Astrocyte of the spinal cord (primary cell): ENCODE measurements at places on chromosomes 11 and 22.

GRCh38 chr11:27894552-27894951 is 194.3 kb upstream of the BDNF start:
- DNase-seq, result no peak

DNA sequence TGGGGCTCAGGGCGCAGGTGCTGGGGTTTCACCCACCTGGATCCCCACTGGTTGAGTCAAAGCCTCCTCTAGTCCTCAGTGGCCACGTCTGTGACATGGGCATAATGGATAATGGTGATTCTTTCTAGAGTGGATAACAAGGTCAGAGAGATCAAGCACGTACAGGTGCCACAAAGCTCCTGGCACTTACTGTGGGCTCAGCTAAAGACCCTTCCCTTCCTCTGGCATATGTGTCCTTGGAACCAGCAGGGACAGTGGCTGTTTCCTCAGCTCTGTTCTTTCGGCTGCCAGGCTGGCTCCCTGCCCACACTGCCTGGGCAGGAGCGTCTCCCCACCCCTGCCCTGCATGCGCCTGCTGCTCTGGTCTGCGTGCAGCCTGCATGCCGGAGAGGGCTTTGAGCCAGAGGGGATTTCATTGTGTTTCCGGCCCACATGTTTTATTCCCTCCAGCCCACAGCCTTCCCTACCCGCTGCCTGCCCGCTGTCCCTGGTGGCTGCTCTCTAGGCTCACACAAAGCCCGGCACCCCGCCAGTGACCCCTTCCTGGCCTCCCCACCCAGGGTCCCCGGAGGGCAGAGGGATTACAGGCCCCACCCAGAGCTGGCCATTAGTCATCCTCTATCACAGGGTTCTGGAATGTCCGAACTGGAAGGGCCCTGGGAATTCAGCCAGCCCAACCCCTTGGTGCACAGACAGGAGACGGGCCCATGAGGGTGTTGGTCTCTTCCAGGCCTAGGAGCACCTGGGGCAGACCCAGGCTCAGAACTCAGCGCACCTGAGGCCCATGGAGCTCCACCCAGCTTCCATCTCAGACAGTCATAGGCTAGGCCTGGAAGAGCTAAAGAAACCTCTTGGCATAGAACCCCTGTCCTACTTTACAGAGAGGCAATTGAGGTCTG is 55.3 kb upstream of the GCAT start:
- peak; percentile 91 for DNase-seq

DNA sequence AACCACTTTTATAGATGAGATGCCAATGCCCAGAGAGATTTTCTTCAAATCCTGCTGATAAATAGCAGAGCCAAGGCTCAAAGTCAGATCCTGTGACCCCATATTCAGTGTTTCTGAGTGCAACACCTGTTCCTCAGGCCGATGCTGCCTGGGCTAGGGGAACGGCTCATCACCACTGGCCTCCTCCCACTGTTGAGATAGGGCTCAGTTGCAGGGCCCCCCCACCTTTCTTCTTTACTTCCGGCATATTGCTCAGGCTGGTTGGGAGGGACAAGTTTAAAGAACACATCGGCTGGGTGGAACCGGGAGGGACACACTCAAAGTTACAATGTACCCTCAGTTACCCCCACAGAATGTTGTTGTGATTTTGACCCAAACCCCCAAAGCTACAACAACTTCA is 88.3 kb upstream of the CRTAM start:
- no peak for DNase-seq

GRCh38 chr11:103545551-103545950 is 436.3 kb downstream of the DYNC2H1 start:
- DNase-seq, result no peak

DNA sequence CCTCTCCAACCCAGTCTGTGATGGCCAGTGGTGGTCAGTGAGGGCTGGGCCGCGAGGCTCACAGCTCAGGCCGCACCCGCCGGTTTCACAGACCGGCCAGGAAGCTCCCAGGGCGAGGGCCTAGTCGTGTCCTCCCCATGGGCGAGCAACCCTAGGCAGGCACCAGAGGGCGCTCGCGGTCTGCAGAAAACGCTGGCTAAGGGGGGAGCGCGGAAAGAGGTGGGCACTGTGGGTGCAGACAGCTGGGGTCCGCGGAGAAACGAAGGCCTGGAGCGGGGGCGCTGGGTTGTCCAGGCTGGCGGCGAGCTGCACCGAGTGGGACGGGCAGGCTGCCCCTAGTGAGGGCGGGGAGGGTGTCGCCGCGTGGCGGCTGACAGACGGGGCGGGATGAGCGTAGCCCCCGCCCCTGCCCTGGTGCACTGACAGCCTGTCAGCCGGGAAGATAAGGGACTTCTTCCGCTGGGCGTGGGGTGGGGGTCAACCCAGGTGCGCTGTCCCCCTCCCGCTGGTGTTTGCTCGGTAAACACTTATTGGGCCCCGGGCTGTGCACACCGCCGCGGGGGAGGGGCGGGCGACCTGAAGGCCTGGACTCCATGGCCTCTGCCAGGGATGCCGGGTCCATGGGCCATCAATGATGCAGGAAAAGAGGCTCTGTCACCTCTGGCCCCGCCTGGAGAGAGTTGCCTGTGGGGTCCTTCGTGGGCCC is 7.5 kb downstream of the GP1BB start:
- peak; percentile 74 for DNase-seq

DNA sequence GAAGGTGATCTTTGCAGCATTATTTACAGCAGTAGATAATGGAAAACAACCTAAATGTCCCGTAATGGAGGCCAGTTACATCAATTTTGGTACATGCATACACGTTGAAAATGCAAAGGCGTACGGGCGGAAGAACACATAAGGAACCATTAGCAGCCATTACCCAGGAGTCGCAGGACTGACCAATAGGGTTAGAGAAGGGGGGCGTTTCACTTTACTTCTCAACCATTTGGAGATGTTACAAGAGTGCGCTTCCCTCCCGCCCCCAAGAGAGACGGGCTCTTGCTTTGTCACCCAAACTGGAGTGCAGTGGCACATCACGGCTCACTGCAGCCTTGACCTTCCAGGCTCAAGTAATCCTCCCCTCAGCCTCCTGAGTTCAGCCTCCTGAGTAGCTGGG is 52.8 kb upstream of the SLC35C1 start:
- DNase-seq, result no peak

DNA sequence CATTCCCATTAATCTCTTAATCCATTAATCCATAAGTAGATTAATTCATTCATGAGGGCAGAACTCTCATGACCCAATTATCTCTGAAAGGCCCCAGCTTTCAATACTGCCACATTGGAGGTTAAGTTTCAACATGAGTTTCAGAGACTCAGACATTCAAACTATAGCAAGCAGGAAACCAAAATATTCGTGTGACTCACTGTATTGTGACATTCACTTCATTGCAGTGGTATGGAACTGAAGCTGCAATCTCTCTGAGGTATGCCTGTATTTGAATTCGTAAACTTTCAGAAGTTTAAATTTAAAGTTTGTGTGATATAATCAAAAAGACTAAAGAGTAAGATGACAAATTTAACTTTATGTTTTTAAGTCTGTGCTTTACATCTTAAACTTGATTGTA is 2.9 kb upstream of the OR52J3 start:
- DNase-seq, result peak; percentile 3

DNA sequence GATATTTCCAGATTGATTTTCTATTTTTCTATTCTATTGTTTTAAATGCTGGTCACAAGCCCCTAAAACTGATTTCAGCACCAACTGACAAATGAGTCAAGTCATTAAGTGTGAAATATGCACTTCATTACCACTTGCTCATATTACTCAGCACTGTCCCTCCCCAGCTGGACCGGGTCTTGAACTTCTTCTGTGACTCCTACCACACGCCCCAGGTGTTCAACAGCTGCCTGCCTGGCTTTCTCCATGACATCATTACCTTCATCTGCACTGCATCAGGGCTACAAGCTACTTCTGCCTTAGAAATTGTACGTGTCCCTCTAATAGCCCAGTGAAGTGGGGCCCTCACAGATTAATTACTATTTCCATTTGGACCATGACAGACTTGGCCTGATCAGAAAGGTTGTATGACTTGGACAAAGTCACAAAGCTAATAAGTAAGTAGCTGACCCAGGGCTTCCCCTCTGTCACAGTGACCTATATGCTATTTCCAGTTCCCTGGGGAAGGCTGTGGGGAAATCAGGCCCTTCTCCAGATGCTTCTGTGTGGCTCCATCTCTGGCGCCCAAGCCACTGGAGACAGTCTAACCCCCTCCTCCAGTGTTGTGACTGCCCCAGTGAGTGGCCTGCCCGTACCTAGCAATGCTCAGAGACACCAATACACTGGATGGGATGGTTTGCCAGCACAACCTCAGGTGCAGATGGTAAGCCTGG is 18.1 kb downstream of the TBC1D10A start:
- no peak for DNase-seq

- no peak for DNase-seq
Observed at GRCh38 chr22:48781391-48781790, 1046.3 kb downstream of the BRD1 start.

GRCh38 chr11:125978181-125978716 is 32.4 kb downstream of the VSIG10L2 start:
- no peak for DNase-seq

GRCh38 chr11:67375320-67376055 is 2.1 kb upstream of the CLCF1 start:
- DNase-seq, result no peak

DNA sequence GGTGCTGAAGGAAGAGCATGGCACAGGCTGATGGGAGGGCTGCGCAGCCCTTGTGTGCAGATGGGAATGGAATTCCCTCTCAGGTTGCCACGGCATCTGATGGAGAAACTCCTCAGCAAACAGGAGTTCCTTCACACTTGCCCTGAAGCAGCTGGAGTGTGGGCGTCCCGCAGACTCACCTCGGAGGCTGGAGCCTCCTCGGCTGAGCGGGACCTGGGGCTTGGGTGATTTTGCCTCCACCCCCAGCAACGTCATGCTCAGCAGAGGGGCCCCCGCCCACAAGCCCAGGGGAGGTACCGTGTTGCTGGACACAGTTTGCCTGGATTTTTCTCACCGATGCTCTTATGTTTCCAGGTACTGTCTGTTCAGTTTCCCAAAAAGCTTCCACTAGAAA is 63.4 kb downstream of the MYO7A start:
- no peak for DNase-seq

- DNase-seq, result peak; percentile 39
Observed at GRCh38 chr11:113874581-113875233, 665 bp downstream of the USP28 start.

DNA sequence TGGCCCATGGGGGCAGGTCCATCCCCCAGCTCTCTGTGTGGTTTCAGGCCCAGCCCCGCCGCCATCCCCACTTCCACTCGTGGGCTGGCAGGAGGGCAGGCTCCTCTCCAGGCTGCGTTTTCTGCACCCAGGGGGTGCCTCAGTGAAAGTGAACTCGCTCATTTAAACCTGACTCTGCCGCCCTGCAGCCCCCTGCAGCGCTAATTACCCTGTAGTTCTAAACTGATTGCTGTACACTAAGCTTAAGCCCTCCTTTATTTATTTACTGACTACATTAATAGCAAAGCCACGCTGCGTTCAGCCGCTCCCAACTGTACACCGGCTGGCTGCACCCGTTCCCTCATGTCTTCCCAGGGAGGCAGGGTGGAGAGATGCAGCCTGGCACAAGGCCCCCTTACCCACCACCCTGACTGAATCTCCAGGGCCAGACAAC is 36.6 kb upstream of the NNMT start:
- DNase-seq, result no peak

GRCh38 chr22:50698546-50698945 is 25.9 kb downstream of the SHANK3 start:
- DNase-seq, result no peak

- no peak for DNase-seq
Observed at GRCh38 chr22:48890693-48891554, 936.7 kb downstream of the BRD1 start.

DNA sequence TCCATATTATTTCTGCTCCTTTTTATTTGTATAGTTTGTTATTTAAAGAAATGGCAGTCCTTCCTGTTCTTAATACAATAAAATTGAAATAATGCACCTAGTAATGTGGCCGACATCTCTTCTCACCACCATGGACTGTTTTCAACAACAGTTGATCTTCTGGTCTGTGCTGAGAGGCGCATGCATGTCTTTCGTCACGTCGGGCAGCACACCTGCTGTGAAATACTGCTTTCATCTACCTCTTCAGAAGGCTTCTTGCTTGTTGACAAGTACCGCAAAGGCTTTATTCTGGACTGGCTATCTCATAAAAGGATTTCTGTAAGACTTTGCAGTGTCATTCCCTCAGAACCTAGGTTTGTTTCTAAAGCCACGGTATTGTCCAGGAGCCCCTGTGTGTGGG is 13.9 kb upstream of the MYO18B start:
- DNase-seq, result no peak

GRCh38 chr22:27107824-27108223 is 450.4 kb downstream of the MIAT start:
- DNase-seq, result peak; percentile 91

- no peak for DNase-seq
Observed at GRCh38 chr22:30045901-30046715, 34.2 kb upstream of the HORMAD2 start.

- no peak for DNase-seq
Observed at GRCh38 chr22:50671641-50672040, 982 bp upstream of the SHANK3 start.

GRCh38 chr11:84322211-84322610 is 1036.0 kb upstream of the CCDC90B start:
- no peak for DNase-seq

GRCh38 chr11:69874984-69875624 is 55.9 kb upstream of the FGF3 start:
- DNase-seq, result no peak

DNA sequence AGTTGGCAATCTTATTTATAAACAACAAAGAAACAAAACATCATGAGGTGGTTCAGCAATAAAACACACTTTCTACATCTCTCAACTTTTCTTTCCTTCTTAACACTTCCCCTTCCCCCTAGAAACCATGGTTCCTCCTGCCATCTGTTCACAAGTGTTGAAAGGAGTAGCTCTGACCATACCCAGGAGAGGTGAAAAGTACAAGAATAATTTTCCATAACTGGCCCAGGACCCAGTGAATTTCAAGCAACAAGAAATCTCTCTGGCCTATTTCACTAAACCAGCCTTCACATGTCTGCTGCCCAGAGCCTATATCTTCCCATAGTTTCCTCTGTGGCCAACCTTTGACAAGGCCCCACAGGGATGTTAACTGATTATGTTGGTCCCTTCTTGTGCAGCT is 98.2 kb upstream of the CEP126 start:
- DNase-seq, result no peak

DNA sequence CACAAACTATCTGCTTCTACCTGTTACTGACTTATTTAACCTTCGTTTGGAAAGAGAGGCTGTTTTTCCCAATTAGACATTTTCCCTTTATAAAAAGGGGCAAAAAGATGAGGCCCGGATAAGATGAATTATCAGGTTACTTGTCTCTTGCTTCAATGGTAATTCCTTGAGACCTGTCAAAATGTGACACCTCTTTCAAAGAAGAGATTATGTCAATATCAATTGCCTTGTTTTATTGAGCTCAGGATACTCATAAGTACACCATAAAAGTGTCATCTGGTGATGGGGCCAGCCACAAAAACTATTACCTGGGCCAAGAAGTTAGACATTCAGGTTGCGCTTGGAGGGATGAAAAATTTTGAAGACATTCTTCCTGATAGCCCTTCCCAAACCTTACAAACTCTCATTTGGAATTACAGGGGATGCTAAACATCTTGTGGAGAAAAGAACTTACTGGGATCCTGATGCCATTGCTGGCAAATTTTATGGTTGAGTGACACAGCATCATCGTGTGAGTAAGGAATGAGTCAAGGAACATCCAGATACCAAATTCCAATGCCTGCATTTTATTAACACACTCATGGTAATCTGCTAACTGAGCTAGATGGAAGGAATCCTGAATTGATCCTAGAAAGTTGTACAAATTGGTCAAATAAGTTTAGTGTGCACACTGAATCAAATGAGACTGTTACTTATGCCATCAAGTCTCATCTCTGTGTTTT is 1071.2 kb downstream of the LRRC4C start:
- DNase-seq, result peak; percentile 41

GRCh38 chr22:37630839-37631435 is 8.5 kb upstream of the SH3BP1 start:
- no peak for DNase-seq
